Posterior vena cava (tissue), 2 donors: ENCODE measurements at places on chromosomes 4 and X. TPM values are rescaled to one million over a fixed set of nuclear protein-coding genes. Genes with fewer than 3 reads are reported as not detected.

GRCh38 chr4:8639021-8639420 is 46.5 kb downstream of the CPZ start:
- peak; percentile 68 for DNase-seq

The NDNF gene
- 2.0 TPM for total RNA-seq

DNA sequence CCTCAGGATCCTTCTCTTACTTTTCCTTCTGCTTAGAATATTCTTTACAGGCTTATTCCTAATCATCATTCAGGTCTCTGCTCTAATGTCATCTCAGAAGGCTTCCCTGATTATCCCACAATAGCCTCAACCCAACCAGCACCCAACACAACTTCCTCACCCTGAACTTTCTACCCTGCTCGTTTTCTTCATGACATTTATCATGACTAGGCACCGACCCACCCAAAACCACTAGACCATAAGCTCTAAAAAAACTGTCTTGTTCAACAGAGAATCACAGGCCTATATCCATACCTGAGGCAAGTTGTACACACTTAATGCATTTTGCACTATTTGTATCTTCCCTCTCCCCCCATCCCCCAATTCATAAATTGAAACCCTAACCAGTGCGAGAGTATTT is 95.3 kb downstream of the SH3RF1 start:
- DNase-seq, result no peak

- no peak for DNase-seq
These were observed 96.5 kb downstream of the ASB9 start for GRCh38 chrX:15173411-15173810.

DNA sequence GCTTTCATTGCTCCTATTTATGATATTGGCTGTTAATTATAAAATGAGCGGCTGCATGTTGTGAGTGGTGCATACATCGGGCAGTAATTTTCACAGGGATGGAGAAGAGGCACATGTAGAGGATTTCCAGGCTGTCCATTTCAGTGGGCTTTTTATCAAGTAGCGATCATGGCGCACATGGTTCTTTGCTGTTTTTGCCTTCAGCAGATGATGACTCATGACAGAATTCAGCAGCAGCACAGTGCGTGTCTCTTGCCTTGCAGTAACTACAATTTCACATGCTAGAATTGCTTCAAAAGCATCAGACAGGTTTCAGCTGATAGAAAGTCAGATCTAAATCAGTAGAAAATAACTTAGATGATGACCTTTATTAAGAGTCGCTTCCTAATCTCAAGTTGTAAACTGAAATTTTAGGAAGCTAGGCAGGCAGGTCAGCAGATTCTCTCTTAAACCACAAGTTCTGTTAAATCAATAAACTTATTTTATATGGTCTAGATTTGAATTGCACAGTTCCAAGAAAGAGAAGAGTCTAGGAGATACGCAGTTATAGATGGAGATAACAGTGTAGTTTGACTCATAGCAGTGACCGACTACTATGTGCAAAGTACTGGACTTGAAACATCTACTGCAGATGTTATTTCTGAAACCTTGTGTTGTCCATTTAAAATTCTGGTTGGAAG is 35.8 kb downstream of the LRP2BP start:
- no peak for DNase-seq

DNA sequence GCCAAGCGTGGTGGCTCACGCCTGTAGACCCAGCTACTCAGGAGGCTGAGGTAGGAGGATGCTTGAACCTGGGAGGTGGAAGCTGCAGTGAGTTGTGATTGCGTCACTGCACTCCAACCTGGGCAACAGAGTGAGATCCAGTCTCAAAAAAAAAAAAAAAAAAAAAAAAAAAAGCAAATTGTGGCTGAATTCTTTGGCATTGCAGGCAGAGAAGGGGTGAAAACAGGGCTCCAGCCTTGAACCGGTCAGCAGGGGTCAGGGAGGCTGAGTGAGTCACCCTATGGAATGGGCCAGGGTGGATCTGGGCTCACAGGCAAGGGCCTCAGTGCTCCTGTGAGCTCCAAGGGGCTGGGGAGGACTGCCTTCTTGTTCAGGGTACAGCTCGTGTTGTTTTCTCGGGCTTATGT is 13.2 kb upstream of the FAM3A start:
- no peak for DNase-seq

GRCh38 chr4:180766944-180767729 is 1476.1 kb upstream of the TENM3 start:
- no peak for DNase-seq

DNA sequence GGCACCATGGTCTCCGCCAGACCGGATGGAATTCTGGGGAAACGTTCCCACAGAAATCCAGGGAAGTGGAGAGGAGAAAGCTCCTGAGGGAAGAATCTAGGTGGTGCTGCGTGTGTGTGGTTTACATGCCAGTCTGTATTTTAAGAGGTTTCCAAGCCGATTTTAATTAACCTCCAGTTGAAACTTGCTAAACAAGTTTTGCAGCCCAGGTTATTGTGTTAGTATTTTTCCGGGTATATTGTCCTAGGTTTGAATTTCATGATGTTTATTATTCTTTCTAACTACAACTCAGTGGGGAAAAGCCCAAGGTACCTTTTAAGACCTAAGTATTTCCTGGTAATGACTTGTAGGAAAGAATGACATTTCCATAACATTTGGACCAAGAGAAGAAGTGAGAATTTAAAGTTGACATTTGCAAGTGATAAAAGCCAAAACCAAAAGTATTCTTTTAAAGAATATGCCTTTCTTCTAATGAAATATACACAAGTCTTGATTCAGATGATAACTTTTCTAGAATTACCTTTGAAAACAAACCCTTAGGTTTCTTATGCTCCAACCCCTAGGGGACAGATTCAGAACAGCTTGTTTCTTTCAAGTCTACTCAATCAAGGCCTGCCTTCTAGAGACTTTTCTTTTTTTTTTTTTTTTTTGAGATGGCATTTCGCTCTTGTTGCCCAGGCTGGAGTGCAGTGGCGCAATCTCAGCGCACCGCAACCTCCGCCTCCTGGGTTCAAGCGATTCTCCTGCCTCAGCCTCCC is 14.6 kb downstream of the SAT1 start:
- DNase-seq, result no peak

GRCh38 chrX:104913348-104913747 is 307.1 kb downstream of the TEX13A start:
- DNase-seq, result no peak

GRCh38 chr4:128831531-128832242 is 22.2 kb downstream of the JADE1 start:
- no peak for DNase-seq

- DNase-seq, result no peak
These were observed 1.2 kb downstream of the DYNLT3 start for GRCh38 chrX:37846141-37846540.

- peak; percentile 72 for DNase-seq
These were observed 17.3 kb downstream of the HTRA3 start for GRCh38 chr4:8286719-8287342.

The TMEM150C gene
- 9.7 TPM for total RNA-seq

DNA sequence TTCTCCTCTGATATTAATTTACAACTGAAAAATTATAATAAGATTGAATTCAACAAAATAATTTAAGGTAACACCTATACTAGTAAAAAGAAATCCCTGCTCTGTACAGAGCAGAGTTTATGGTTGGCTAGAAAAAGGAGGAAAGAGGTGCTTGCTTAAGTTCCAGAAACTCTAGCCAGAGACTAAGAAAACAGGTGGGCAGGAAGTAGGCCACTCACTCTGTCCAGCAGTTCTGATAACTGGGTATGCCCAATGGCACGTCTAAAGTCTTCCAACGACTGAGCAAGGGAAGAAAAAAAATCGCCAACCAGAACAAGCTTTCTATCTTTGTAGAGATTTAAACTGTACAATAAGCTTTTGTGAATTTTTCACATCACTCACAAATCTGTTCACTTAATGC is 42.1 kb downstream of the TMEM165 start:
- DNase-seq, result no peak

DNA sequence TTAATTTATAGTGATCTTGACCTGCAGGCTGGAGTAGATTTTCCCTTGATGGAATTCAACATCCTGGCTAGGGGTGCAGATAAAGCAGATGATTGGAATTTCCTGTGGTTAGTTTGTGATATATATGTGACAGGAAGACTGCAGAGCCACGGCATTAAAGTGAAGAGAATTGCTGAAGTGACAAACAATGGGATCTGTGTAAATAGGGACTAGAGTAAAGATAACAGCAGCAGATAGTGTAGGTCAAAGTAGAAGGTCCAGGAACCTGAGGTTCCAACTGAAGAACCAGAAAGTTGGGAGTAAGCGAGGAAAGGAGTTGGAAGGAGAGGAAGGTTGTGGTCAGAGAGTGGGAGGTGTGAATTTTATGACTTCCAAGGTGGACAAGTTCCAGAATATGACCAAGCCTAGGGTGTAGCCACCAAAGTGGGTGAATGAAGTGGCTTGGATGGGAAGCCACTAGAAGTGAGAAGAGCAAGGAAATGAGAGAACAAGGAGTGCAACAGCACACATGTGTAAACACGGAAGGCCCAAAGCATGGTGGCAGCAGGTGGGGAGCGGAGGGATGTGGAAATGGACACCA is 325.0 kb downstream of the RAB28 start:
- no peak for DNase-seq

The ZFP42 gene
- total RNA-seq, result not detected

DNA sequence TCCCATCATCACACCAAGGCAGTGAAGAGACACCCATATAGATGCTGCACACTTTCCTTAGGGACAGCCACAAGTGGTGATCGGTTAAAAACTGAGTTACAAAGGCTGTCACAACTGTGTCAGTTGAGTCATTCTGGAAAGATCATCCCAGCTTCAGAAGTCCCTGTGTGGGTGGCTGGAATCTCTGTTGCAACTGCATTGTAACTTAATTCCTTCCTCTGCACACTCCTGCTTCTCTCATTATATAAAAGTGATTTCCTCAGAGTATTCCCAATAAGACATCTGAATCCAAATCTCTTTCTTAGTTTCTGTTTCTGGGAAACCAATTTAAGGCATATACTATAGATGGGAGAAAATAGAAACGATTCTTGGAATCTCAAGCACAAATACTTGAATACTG is 88.1 kb downstream of the FSTL5 start:
- DNase-seq, result no peak

The NRK gene
- total RNA-seq, result 6.3 TPM

DNA sequence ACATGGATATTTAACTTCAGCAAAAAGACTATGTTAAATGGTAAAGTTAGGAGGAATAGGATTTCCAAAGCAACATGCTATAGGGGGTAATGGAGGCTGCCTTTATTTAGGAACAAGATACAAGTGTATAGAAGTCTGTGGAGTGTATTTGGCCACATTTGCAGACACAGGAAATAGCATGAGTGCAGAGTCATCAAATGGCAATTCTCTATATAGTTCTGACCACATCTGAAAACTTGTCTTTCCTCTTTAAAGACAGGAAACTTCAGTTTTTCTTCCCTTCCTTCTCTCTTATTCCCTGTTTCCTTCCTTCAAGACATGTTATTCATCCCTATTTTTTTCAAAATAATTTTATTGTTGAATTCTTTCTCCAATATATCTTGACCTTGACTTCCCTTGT is 119.3 kb upstream of the PITX2 start:
- no peak for DNase-seq

The MSX1 gene
- total RNA-seq, result 20.8 TPM

GRCh38 chr4:88054229-88054628 is 46.8 kb downstream of the PKD2 start:
- no peak for DNase-seq

DNA sequence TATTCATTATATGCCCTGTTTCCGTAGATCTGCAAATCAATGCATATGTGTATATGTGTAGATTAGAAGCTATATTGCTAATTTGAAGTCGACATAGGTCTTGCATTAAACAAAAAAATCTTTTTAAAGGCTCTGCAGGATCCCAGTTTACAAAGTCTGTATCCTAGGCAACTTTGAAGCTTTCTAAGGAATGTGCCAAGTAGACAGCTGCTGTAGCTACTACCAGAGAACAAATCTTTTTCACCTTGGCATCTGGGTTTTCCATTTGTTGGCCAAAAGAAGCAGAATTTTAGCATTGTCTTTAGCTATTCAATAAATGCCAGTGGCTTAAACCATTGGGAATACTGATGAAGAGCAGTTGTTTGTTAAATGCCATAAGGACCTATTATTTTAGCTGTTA is 88.0 kb downstream of the NAA11 start:
- DNase-seq, result no peak

DNA sequence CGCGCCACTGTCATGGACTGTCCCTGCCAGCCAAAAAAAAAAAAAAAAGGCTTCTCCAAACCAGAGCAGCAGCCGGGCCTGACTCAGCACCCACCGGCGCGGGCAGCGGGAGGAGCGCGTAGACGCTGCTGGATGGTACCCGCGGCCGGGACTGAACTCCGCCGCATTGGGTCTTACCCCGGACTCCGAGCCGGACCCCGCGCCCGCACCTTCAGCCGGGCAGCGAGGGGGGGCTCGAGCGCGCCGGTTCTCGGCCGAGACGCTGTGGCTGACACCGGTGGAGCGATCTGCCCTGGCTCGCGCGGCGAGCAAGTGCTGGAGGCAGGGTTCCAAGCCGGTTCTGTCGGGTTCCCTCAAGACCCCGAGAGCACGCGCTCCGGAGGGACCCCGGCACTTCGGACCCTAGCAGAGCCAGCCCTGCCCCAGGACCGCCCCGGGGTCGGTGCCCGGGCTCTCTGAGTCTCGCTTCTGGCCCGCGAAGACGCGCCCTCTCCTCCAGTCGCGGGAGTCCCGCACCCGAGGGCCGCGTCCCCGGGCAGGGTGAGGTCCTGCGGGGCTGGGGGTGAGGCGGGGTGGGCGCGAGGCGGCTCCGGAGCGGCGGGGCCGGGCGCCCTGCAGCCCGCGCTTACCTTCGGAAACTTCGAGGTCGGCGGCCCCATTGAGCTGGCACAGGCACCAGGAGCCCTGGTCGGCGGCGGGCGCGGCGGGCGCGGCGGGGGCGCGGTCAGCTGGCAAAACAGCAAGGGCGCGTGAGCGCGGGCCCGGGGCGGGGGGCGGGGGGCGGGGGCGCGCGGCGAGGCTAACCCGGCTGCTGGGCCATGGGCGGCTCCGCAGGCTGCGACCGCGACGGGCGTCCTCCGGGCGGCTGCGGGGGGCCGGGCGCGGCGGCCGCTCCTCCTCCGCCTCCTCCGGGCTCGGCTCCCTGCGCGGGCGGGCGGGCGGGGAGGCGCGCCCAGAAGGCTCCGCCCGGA is 11.8 kb upstream of the MAN2B2 start:
- DNase-seq, result no peak

DNA sequence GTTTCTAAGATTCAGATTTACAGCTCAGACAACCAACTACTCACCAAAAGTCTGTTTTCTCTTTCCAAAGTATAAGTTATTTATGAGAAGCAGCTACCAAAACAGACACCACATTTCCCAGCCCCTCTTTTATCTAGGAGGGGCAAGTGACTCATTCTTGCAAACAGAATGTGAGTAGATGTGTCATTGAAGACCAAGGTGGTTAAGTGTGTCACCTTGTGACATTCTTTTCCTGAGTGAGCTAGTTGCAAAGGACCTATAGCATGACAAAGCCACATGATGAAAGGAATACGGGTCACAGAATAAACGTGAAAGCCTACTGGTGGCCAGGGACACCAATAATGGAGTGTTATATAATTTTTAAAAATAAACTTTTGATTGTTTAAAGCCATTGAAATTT is 50.0 kb downstream of the SLC7A11 start:
- no peak for DNase-seq
